Endothelial cell of umbilical vein (primary cell): ENCODE measurements at places on chromosomes 4 and X. TPM values are rescaled to one million over a fixed set of nuclear protein-coding genes. Genes with fewer than 3 reads are reported as not detected.

RTL5 gene
- total RNA-seq, result 1.7 and 2.1 TPM in 2 replicates

NR3C2 gene
- 15.9 and 16.4 TPM in 2 replicates for total RNA-seq

CENPI gene
- total RNA-seq, result 25.7 and 28.9 TPM in 2 replicates

ARHGAP4 gene
- 31.9 and 33.3 TPM in 2 replicates for total RNA-seq

EDNRA gene
- not detected in 2 replicates for total RNA-seq

ADGRG2 gene
- total RNA-seq, result not detected in 2 replicates

IGSF1 gene
- not detected in 2 replicates for total RNA-seq

PDZD11 gene
- 44.5 and 45.6 TPM in 2 replicates for total RNA-seq

TKTL1 gene
- total RNA-seq, result not detected in 2 replicates

P2RY4 gene
- 0.21 TPM in 1 of 2 replicates, not detected in the other for total RNA-seq
